AG04450 (cell line): ENCODE measurements at places on chromosomes 1 and 21.

- DNase-seq, result no peak
Measured at GRCh38 chr1:167681024-167681423, 40.8 kb upstream of the MPZL1 start.

GRCh38 chr1:168966636-168967035 is 139.9 kb upstream of the ATP1B1 start:
- DNase-seq, result no peak

DNA sequence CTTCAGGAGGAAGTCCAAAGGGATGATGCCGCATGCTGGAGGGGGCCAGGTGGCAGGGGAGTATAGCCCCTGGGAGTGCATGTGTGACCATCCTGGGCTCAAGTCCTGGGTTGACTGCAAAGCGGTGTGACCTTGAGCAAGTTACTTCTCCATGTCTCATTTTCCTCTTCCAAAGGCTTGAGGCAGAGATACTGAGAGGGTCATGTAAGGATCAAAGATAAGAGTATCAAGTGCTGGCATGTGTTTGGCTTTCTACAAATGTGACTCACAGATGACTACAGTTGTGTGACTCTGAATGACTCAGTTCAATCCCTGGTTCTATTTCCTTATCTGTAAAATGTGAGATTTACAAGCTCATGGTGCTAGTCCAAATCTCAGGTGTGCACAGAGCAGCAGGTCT is 26.1 kb downstream of the PROK1 start:
- DNase-seq, result peak; percentile 16

DNA sequence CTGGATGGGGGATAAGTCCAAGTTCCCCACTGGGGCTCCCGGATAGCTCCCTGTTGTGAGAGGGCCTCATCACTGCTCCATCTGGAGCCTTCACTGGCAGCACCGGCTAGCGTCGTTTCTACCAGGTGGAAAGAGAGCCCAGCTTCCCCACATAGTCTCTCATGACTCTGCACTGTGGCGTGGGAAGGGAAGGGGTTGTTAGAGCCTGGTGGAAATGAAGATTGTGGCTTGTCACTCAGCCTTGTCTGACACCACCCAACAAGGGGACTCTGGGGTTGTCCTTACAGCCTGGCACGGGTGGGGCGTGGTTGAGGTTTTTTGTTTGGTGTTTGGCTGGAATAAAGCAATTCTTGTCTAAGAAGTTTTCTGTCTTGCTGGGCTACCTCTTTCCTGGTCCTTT is 94.6 kb downstream of the ADARB1 start:
- no peak for DNase-seq

DNA sequence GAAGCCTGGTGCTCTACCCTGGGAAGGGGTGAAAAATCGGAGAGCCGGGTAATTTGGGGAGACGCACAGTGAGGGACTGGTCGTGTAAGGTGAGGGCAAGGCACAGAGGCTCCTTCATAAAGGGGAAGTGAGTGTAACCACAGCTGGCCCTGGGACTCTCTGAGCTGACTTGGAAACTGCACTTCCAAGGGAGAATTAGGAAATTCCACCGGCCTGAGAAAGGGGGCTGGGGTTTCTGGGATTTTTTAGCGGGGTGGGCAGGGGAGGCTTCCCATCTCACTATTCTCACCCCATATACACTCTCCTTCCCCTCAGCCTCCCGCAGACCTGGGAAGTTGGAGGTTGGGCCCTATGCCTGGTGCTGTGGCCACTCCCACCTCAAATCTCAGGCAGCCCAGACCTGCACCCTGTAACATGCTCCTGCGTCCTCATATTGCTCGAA is 88.3 kb upstream of the IPO9 start:
- DNase-seq, result no peak

- DNase-seq, result no peak
Measured at GRCh38 chr1:116693759-116694480, 26.4 kb upstream of the IGSF3 start.

GRCh38 chr21:45917241-45917640 is 64.3 kb upstream of the COL6A1 start:
- no peak for DNase-seq

DNA sequence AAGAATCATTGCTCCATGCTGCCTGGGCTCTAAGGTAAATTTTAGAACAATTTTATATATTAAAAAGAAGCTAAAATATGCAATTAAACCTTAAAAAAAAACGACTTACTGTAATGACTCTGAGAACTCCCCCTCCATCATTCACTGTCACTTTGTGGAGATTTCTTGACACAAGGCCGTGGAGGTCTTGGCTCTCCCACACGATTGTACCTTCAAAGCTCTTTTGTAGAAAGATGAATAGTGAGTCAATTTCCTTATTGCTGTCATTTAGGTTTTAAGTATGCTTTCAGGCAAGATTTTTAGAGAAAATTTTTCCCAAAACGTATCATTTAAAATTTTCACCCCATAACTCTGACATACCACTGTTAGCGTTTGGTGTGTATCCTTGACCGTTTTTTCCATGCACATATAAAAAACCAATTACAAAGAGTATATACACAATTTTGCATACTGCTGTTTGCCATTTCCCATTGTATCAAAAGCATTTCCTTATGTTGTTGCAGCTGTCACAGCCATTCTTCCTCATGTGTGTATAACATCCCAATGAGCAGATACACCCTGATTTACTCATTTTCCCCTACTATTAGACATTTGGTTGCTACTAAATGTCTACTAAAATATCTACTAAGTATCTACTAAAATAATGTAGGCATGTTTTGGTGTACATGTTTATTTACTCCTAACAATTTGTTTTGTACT is 33.4 kb downstream of the B3GALNT2 start:
- no peak for DNase-seq

- no peak for DNase-seq
Measured at GRCh38 chr1:118396829-118397495, 211.9 kb upstream of the SPAG17 start.

GRCh38 chr1:87852410-87853161 is 523.9 kb downstream of the LMO4 start:
- no peak for DNase-seq

DNA sequence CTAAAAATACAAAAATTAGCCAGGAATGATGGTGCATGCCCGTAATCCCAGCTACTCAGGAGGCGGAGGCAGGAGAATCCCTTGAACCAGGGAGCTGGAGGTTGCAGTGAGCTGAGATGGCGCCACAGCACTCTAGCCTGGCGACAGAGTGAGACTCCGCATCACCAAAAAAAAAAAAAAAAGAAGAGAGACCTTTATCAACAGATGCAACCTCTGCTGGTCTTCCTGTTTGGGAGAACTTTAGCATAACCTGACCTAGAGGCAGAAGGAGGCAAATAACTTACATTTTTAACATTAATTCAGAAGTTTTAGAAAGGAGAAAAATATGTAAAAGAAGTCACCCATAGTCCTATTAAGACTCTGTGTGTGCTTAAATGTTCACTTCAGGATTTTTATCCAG is 32.4 kb downstream of the SLAMF1 start:
- DNase-seq, result no peak

- no peak for DNase-seq
Measured at GRCh38 chr1:87206044-87206831, 122.4 kb upstream of the LMO4 start.
